Ovary (tissue), 10 donors: ENCODE measurements at places on chromosomes 3 and 15.
A peak's percentile ranks its signal among the peaks of the same experiment; 100 is the strongest.

DNA sequence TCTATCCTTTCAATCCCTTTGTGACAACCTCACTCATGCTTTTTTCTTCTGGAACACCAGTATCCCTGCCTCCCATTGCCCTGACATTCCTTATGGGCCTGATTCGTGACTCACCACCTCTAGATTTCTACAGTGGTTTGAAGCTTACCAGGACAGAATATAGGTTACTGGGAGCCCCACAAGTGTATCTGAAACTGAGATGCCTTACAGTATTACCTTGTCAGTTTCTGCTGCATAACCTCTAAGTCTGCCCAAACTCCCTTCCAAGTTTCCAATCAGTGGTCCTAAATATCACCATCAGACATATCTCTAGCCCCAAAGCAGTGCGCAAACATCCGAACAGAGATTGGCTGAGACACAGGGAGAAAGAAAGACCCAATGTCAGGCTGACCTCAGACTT lies 5.6 kb downstream of the CPB1 start:
- no peaks in the 10 kb centered on the region for H3K27me3 ChIP-seq
- no peak overlapping the region for H3K4me3 ChIP-seq
- H3K4me1 ChIP-seq = no peaks in the 10 kb centered on the region
- no peak for DNase-seq
- no peaks in the 10 kb centered on the region for H3K36me3 ChIP-seq
- H3K27ac ChIP-seq = no peak overlapping the region

- no peaks in the 10 kb centered on the region for H3K36me3 ChIP-seq
- no peak for DNase-seq
- H3K27ac ChIP-seq = no peak overlapping the region
- H3K4me3 ChIP-seq = no peak overlapping the region
- H3K4me1 ChIP-seq = peaks cover 13% of the 10 kb centered on the region
Observed at GRCh38 chr3:8538913-8539312, 37.3 kb downstream of the LMCD1 start.

GRCh38 chr3:111610612-111611054 lies 15.5 kb upstream of the ZBED2 start:
- no peaks in the 10 kb centered on the region for H3K27me3 ChIP-seq
- no peak overlapping the region for H3K4me3 ChIP-seq
- no peaks in the 10 kb centered on the region for H3K36me3 ChIP-seq

DNA sequence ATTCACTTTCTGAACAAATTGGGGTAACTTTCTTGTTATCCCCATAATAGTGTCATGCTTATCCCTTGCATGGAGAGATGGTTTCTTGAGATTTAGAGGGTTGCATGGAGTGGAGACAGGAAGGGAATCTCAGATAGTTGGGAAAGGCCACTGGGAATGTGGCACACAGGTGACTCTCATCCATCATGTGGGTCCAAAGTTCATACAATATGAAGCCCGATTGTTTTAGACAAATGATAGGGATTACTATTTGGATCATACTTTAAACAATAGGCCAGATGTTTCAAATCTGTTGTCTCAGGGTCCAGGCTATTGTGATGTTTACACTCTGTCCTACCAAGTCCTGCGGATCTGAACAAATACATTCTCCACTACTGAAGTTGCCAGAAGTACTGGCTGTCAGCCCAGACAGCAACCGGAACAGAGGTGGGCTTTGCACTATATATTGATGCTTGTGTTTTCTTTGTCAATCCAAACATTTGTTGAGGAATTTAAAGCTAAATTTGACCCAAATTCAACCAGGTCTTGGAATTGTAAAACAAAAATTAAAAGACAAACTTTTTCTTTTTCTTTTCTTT lies 39.2 kb upstream of the NMNAT3 start:
- peaks cover 8% of the 10 kb centered on the region for H3K4me1 ChIP-seq
- H3K36me3 ChIP-seq = no peaks in the 10 kb centered on the region
- DNase-seq = no peak
- no peak overlapping the region for H3K27ac ChIP-seq
- no peak overlapping the region for H3K4me3 ChIP-seq

- no peak overlapping the region for H3K4me3 ChIP-seq
- H3K36me3 ChIP-seq = no peaks in the 10 kb centered on the region
- no peaks in the 10 kb centered on the region for H3K4me1 ChIP-seq
- no peak overlapping the region for H3K27ac ChIP-seq
- no peak for DNase-seq
Observed at GRCh38 chr3:95389725-95390313, 1327.0 kb downstream of the NSUN3 start.

DNA sequence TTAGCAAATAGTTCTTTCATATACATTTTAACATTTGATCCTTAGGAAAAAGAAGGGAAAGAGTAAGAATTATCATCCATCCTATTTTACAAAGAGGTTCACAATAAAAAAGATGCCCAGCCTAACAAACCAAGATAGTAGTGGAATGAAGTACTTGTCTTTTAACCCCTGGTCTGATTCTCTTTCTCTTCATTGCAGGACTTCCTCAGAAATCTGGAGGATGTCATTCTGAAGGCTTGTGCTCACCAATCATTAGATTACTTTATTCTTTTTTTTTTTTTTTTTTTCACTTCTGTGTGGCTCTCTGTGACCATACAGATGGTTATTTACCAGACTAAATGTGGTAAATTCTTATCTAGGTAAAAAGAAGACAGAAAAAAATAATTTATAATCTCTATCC lies 7.0 kb downstream of the HDGFL3 start:
- H3K4me3 ChIP-seq = no peak overlapping the region
- H3K4me1 ChIP-seq = peaks cover 8% of the 10 kb centered on the region
- H3K27me3 ChIP-seq = no peaks in the 10 kb centered on the region
- no peaks in the 10 kb centered on the region for H3K36me3 ChIP-seq

DNA sequence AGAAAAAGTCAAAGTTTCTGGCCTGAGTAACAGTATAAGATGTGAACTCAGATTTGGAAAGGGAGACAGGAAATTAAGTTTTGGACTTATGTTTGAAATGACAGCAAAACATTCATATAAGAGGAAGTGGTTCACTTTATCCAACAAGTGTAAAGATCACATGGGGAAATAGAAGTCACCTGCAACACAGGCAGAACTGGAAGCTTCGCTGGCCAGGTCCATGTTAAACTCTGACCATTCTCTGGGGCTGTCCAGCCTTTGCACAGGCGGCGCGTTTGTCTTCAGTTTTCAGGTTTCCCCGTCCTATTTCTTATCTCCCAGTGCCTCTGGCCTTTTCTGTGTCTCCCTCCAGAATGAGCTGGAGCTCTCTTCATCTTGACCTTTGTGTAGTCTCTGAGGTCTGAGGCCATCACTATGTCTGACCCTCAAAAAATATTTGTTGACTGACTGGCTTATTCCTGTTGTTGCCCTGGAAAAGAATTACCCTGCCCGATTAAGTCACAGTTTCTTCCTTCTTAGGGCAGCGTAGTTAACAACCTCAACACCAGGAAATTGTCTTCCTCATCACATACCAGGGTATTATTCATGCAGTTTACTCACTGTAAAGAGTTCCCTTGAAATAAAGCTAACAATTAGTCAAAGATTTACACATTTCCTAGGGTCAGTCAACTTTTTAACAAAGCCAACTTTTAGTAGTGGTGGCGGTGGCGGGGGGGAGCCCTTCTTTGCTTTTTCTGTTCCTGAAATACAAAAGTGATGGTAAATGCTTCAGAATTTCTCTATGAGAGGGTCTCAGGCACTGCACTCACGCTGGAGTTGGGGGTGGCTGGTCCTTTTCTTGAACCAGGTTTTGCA lies 959 bp upstream of the RASA2 start:
- peak overlapping the region; percentile 76 for H3K4me3 ChIP-seq
- no peaks in the 10 kb centered on the region for H3K27me3 ChIP-seq
- H3K27ac ChIP-seq = no peak overlapping the region
- peaks cover 3% of the 10 kb centered on the region for H3K4me1 ChIP-seq
- H3K36me3 ChIP-seq = no peaks in the 10 kb centered on the region
- no peak for DNase-seq

- no peak overlapping the region for H3K4me3 ChIP-seq
- H3K36me3 ChIP-seq = no peaks in the 10 kb centered on the region
Observed at GRCh38 chr15:78981532-78982313, 36.9 kb upstream of the CTSH start.
